ENCODE measurements at places on chromosomes 1 and 21.

- peak; percentile 45 for DNase-seq
These were observed 86.2 kb downstream of the DTL start for GRCh38 chr1:212121779-212122178.

DNA sequence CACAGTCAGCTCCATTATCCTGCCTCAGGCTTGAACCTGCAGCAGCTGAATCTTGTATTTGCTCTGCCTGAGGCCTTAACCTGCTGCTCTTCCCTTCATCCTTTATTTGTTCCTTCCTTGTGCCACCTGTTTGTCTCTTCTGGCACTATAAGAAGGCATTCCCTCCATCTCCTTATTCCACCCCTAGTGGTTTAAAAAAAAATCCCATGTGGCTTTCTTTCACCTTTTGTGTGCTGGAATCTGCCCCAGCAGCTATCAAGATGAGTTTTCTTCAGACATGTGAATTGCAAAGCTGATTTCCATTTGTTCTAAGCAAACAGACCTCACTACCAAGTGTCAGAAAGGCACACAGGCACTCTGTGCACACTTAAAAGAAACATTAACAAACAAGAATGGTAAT is 294.6 kb downstream of the TTLL7 start:
- no peak for DNase-seq

GRCh38 chr1:7539769-7540175 is 231.3 kb upstream of the VAMP3 start:
- DNase-seq, result peak; percentile 20

DNA sequence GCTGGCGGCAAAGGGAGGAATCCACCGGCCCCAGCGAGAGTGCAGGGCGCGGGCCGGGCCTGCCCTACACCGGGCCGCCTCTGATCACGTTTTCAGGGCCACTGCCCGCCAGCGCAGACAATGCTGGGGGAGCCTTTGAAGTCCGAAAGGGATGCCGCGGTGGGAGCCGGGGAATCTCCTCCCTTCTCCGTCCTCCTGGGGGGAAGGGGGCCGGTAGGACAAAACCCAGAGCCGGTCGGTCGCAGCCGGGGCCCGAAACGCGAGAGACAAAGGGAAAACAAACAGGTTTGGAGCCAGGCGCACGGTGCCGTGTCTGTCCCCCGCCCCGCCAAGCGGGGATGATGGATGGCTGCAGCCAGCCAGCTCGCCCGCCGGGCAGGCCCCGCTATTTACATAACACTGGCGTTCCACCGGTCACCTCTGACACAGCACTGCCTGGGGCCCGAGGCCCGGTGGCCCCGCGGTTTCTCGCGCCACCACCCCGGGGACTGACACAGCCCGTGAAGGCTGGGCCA is 92.0 kb downstream of the CASZ1 start:
- no peak for DNase-seq

GRCh38 chr1:113995382-113995781 is 16.1 kb downstream of the OLFML3 start:
- DNase-seq, result no peak

GRCh38 chr1:45013551-45014209 is 1.6 kb downstream of the UROD start:
- no peak for DNase-seq

DNA sequence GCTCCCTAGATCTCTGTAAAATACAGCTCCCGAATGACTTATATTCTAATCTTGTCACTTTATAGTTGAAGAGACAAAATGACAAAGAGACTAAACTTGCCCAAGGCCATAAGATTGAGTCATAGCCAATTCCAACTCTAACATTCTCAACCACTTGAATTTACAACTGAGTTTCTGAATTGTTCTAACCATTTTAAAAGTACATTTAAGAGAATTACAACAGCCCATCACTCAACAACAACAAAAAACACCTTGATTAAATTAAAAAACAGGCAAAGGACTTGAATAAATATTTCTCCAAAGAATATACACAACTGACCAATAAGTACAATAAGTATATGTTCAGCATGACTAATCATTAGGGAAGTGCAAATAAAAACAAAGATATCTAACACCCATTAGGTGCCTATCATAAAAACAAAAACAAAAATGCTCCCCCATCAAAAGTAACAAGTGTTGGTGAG is 8.7 kb upstream of the ADCY10 start:
- no peak for DNase-seq

GRCh38 chr1:184463680-184464079 is 76.9 kb downstream of the C1orf21 start:
- DNase-seq, result no peak

- DNase-seq, result peak; percentile 59
These were observed 803 bp downstream of the COP1 start for GRCh38 chr1:176206006-176206960.

DNA sequence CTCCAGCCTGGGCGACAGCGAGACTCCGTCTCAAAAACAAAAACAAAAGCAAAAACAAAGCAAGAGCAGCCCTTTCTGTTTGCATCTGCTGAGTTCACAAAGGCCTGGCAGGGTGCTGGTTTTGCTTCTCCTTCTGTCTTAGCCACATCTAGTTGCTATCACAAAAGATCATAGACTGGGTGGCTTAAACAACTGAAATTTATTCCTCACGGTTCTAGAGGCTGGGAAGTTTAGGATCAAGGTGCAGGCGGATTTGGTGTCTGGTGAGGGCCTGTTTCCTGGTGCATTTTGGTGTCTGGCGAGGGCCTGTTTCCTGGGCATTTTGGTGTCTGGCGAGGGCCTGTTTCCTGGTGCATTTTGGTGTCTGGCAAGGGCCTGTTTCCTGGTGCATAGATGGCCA is 471.3 kb downstream of the CAMTA1 start:
- DNase-seq, result no peak

DNA sequence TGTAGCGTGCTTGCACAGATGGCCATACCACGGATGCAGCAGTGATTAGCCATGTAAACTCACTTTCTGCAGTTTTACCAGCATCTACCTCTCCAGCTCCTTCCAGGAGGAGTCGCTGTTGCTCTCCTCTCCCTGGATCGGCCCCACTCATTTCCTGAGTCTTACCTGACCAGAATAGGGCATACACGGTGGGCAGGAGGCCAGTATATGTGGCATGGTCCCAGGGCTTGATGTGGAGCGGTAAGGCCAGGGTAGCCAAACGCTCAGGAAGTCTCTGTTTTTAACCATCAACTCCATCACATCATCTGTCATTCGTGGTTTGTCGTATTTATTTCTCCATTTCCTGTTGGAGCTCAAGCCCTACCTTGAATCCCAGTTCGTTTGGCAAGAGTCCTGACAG is 163.4 kb upstream of the USP24 start:
- peak; percentile 15 for DNase-seq

DNA sequence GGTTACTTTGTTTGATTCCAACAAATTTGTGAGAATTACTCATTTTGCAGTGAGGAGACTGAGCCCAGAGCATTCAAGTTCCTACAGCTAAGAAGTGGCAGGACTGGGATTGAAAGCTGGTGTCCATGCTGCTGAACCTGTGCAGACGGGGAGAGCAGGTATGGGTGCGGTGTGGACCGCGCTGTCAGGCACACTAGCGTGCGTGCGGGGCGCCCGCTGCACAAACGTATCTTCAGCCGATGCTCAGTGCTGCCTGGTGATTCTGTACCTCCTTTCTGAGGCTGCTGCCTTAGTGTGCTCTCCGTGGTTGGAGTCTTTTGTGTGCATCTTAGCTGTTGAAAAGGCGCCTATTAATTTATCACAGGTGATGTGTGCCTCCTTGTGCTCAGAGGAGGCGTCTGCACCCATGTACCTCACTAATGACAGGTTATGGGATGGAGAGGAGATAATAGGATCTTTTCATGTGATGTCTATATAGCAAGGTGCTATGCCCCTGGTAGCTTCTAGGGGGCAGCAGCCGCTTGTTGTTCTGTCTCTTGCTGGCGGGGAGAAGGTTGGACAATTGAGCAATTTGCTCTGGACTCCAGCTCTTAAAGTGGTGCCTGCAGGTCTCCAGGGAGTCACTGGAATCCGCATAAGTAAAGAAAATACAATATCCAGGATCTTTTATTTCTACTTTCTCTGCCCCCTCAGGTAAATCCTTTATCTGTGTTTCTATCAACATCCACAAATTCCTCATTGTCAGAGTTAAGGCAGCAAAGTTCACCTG is 32.5 kb downstream of the PEX14 start:
- DNase-seq, result peak; percentile 75

- no peak for DNase-seq
These were observed 149.4 kb downstream of the FAM78B start for GRCh38 chr1:166017395-166017794.

GRCh38 chr1:209229494-209230061 is 353.9 kb upstream of the CAMK1G start:
- DNase-seq, result no peak

DNA sequence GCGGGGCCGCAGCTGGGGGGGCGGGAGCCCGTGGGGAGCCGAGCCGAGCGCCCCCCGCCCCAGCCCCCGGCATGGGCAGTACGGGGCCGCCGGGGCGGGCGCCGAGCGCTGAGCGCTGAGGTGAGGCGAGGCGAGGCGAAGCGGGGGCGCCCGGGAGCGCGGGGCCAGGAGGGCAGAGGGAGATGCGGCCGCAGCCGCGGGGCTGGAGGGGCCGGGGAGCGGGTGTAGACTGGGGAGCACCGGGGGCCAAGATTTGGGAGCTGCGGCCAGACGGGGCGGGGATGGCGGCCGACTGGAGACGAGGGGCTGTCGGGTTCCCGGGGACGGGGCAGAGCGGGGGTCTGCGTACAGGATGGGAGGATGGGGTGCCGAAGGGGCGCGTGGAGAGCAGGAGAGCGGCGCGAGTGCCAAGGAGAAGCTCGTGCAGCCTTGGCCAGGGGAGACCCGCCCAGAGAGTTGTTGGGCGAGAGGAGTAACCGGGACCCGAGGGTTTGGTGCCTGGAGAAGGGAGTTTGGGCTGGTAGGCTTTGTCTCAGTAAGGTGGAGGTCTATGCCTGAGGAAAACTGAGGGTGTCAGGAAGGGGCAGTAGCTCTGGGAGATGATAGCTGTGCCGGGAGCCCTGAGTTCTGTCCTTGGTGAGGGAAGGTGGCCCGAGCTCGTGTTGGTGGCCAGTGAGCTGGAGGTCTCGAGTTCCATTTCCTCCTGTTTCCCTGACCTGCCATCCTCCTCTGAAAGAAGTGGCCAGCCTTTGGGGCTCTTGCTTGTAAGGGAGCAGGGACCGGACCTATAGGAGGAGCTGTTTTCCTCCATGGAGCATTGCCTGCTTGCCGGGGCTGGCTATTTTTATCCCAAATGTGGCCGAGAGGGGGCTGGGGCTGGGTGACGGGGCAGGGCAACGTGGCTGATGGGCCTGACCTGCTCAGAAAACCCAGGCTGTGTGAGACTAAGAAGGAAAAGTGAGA is 539 bp downstream of the ATP8B2 start:
- DNase-seq, result peak; percentile 63

DNA sequence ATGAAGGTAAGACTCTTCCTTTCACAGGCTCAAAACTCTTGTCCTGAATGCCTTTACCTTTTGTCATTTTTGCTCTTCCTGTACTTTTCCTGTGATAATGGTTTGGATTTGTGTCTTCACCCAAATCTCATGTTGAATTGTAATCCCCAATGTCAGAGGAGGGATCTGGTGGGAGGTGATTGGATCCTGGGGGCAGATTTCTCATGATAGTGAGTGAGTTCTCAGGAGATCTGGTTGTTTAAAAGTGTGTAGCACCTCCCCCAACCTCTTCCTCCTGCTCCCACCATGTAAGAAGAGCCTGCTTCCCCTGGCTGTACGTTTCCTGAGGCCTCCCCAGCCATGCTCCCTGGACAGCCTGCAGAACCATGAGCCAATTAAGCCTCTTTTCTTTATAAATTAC is 75.5 kb downstream of the DDX20 start:
- no peak for DNase-seq

DNA sequence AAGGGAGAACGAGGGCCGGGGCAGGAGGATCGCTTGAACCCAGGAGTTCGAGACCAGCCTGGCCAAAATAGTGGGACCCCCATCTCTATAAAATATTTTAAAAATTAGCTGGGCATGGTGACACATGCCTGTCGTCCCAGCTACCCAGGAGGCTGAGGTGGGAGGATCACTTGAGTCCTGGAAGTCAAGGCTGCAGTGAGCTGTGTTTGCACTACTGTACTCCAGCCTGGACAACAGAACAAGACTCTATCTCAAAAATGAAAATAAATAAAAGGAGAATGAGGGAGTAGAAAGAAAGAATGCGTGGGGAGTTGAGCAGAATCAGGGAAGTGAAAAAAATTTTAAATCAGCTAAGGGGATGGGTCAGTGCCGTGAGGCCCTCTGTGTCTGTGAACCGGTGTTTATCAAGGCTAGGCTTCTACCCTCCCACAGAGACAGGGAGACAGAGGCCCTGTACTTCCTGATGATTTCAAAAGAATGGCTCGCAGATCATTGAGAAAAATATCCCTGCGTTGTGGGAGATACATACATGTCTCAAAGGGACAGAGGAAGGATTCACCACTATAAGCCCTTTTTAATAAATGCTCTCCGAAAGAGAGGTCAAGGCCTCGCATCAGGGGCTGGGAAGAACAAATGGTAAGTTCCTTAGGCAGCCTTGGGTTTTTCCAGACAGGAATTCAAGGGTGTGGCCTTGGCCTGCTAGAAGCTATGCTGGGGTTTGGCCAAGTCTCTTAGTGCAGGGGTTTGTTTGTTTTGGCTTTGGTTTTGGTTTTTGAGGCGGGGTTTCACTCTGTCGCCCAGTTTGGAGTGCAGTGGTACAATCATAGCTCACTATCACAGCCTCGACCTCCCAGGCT is 20.7 kb downstream of the IL10RB start:
- DNase-seq, result peak; percentile 22

- no peak for DNase-seq
These were observed 3.4 kb downstream of the TNFRSF25 start for GRCh38 chr1:6462412-6463119.

DNA sequence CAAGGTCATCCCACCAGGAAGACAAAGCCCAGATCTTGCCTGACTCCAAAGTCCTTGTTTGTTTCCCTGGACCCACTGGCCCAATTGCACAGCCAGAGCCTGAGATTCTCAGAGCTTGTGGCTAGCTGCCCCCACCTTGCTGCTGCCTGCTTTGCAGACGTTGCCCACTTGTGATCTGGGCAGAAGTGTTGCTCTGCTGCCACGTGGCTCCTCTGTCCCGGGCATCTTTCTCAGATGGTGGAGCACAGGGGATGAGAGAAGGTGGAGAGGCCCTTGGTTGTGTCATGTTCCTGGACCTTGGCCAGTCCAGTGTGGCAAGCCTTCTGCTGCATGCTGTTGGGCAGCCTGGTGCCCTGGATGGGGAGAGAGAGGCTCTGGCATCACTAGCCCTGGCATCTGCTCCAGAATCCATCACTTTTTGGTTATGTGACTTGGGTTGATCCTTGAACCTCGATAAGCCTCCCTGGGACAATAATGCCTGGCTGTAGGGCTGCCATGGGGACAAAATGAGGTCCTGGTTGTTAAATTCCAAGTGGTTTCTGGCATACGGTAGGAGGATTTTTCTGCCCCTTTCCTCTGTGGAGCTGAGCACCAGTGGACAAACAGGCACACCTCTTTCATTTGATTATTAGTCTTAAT is 1.5 kb upstream of the NR0B2 start:
- no peak for DNase-seq

All from suppressor macrophage treated with lipopolysaccharide for 4 hours (primary cell).